Upper lobe of left lung (tissue), 6 donors: ENCODE measurements at places on chromosomes 1 and 21. TPM values are rescaled to one million over a fixed set of nuclear protein-coding genes. Genes with fewer than 3 reads are reported as not detected.

DNA sequence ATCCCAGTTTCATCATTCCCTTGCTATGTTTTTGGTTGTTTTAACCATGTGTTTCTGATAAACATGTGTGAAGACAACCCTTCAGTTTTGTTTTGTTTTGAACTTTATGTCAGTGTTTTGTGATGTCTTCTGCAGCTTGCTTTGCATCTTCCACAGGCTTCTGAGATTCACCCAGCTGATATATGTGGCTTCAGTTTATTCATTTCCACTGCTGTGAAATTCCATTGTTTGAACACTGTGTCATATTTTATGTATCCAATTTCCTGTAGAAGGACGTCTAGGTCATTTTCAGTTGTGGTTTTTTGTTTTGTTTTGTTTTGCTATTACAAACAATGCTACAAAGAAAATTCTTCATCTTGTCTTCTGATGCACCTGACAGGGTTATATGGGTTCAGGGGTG lies 27.2 kb upstream of the SLC26A9 start:
- no peak for DNase-seq

DNA sequence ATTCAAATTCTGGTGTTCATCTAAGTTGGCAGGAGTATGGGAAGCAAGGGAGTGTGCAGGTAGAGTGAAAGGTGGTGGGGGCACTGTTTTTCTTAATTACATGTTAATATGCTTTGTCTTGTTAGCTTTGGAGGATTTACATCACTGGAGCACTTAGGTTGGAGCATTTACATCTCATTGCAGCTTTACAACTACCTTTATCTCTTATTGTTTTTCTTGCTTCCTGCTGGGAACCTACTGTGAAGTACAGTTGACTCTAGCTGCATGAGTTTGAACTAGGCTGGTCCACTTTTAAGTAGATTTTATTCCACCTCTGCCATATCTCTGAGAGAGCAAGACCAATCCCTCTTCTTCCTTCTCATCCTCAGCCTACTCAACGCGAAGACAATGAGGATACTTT lies 554.8 kb upstream of the B3GALT2 start:
- no peak for DNase-seq

DNA sequence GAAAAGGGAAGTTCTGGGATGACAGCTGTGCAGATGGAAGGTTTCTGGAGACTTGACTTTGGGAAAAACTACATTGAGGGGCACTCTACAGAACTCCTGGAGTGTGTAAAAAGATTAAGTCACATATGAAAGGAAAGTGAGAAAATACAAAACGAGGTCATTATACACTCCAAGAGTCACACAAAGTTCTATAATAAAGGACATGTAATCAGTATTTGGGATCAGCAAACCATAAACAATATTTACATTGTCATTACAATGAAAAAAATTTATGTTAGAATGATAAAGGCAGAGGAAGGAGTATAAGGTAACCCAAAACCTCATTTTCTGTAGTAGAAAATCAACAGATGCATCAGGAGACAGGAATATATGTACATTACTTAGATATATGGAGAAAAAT lies 22.8 kb downstream of the NUP133 start:
- no peak for DNase-seq

Gene USP21
- total RNA-seq: 14.1 TPM

GRCh38 chr1:63199706-63200335 lies 122.5 kb upstream of the FOXD3 start:
- DNase-seq: no peak

DNA sequence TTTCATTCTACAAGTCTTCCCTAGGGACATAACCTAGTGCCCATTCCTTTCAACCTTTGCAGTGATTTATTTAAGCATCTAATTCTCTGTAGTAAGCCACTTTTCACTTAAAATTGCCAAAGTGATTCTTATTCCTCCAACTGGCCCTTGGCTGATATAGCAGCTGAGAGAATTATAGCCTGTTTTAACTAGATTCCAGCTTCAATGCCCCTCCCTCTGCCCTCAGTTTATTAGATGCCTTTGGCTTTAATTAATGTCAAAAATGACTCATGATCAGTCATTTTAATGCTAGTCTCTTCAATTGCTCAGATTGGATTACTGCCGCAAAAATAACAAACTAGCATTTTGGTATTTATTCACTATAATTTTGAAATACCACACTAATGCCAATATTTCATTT lies 145.4 kb upstream of the KCTD3 start:
- DNase-seq: no peak

- DNase-seq: peak; percentile 11
These were observed 4.6 kb downstream of the POFUT2 start for GRCh38 chr21:45283035-45283610.

Gene IL19
- not detected for total RNA-seq

DNA sequence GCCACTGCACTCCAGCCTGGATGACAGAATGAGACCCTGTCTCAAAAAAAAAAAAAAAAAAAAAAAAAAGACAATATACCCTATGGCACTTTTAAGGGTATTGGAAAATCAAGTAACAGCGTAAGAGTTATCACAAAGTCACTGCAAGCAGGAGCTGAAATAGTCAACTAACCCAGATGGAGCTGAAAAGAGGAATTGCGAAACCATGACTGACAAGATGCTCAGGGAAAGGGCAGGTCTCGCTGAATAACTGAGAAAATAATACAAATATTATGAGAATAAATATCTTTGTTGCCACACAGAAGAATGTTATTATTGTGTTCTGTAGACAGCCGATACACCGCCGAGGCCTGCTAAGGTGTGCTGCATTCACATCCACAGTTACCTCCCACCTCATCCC lies 17.8 kb downstream of the HLCS start:
- DNase-seq: no peak

DNA sequence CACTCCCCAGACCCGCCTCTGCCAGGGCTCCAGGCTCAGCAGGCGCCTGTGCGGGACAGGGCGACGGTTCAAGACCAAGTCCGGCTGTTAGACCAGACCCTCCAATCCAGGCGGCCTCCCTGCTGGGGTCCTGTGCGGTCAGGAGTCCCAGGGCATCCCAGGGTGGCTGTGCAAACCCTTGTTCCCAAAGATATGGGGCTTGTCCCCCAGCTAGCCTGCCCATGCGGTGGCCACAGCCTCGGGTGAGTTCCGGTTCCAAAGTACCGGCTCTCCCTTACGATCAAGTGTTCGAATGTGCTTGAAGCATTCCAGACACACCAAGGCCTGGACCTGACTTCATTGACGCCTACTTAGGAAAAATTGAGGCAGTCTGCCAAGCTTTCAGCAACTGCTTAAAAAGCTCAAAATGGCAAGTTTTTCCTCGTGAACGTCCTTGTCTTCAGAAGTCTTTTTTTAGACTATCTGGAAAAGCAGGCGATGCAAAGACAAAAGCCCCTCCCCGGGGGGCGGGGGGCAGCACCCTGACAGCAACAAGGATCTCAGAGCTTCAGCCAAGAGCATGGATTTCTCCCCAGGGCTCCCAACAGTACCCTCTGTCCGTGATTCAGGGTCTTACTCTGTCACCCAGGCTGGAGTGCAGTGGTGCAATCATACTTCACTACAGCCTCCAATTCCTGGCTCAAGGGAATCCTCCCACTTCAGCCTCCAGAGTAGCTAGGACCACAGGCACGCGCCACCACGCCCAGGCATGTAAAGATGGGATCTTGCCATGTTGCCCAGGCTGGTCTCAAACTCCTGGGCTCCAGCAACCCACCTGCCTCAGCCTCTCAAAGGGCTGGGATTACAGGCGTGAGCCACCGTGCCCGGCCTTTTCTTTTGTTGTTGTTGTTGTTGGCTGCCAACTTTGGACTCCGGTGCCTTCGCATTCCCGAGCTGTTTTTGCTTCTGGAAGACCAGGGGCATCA lies 2.3 kb downstream of the FAAP20 start:
- peak; percentile 65 for DNase-seq

GRCh38 chr1:229812693-229813092 lies 186.6 kb downstream of the URB2 start:
- no peak for DNase-seq

Gene GJA9
- not detected for total RNA-seq

DNA sequence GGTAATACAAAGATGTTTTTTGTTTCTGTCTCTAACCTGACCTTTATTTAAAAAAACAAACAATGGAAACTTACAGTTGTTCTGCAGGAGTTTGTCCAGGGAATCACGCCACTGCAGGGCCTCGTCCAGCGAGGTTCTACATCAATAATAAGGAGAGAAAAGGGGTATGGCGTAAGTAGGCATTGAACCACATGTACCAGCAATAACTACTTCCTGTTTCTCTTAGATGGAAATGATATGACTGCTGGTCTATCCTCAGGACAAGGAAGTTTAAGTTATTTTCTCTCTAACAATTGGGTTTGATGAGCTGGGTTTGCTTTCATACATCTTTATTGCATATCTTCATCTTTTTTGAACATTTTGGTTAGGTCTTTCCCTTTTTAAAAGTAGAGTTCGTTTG lies 40.9 kb downstream of the RGS5 start:
- no peak for DNase-seq

Gene OR2T33
- total RNA-seq: 3.3 TPM

DNA sequence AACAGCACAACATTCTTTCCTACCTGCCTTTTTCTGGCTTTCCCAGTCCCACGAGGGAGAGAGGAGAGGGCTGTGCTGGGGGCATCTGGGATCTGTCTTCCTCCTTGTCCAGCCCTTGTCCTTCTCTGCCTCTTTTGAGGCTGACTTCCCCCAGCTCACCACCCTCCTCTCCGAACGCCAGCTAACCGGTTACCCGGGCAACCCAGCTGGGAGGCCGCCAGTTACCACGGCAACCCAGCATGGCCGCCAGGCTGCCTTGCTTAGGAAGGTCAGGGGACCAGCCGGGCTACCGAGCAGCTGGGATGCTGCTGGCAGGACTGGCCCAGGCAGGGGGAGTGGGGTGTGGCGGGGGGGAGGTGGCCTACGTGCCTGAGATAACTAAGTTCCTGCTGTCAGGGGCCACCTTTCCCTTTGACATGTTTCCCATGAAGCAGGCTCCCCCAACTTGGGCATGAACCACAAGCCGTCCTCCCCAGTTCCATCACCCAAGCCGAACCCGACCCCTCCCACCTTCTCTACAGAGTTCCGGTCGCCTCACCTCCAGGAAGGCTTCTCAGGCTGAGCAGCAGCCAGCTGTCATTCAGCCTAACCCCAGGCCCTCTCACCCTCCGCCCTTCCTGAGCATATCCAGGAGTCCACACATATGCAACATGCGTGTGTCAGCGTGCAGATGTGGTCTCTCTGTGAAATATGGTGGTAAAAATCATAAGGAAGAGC lies 8.7 kb downstream of the PLEKHA6 start:
- peak; percentile 36 for DNase-seq

DNA sequence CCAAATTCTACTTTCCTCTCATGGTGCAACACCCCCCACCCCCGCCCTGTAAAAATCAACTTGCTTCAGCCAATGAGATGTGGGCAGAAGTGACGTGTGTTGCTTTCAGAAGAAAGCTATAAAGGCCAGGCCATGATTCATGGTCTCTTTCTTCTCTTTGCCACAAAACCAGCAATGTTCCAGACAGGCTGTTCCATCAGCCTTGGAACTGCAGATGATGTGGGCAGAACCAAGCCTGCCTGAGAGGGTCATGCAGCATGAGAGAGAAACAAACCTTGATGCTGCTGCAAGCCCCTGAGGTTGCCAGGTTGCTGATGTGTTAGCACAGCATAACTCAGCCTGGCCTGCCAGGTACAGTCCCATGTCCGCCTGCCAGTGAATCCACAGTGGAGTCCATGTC lies 41.8 kb downstream of the MIS18A start:
- DNase-seq: no peak

GRCh38 chr1:170857955-170858354 lies 77.4 kb upstream of the MROH9 start:
- DNase-seq: no peak

DNA sequence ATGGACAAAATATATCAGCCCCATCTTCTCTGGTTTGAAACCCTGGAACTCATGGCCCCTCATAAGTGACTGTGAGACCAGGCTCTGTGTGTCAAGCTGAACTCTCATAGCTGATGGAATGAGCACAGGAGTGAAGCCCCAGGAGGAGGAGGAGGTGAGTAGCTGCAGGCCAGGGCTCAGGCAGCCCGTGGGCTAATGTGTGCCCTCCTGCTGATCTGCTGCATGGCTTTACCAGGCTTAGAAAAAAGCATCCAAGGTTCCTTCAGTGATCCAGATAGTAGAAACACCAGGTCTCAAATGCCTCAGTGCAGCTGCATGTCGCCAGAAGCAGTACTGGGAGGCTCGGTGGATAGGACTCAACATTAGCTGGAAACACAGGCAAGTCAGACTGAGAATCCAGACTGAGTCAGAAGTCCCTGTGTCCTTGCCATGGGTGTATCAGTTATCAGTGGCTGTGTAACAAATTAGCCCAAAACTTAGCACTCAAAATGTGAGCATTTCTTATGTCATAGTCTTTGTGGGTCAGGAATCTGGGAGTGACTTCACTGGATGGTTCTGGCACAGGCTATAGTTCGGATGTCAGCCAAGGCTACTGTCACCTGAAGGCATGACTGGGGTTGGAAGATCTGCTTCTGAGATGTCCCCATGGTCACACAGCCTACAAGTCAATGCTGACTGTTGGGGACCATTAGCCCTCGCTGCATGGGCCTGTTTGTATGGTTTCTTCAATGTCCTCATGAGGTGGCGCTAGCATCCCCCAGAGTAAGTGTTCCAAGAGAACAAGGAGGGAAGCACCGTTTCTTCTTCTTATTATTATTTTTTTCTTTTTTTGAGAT lies 255.4 kb upstream of the IRF2BP2 start:
- DNase-seq: no peak

DNA sequence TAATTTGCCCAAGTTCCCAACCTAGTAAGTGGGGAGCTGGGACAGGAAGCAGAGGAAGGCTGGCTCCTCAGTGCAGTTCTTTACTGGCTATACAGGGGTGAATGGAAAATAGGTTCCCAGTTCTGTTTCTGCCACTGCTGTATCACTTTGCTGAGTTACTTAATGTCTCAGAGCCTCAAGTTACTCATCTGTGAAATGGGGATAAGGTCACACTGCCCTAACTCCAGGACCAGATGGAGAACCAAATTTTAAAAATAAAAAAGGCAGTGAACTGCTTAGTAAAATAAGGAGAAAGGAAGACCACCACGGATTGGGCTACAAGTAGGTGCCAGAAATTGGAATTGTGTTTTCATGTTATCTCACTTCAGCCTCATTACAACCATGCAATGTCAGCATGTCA lies 147.8 kb downstream of the OMA1 start:
- DNase-seq: no peak

Gene ACOT11
- 8.9 TPM for total RNA-seq

DNA sequence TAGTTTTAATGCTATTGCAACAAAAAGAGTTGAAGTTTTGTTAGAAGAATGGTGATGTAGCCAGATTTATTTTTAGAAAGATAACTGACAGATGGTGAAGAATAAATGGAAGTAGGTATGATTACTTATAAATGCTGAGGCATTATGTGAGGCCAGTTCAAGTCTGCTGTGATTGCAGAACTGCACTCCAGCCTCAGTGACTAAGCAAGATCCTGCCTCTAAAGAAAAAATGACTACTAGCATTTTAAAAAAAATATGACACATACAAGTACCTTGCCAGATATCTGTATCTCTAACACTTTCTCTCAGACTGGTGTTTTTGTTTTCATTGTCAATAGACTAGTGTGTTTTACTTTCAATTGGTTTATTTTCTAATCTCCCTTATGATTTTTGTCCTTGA lies 1242.4 kb upstream of the ADGRL4 start:
- DNase-seq: no peak
